ENCODE measurements at places on chromosomes 6 and 20.

- H3K36me3 ChIP-seq = no peaks in the 10 kb centered on the region
- no peaks in the 10 kb centered on the region for H3K27me3 ChIP-seq
- H3K4me1 ChIP-seq = no peaks in the 10 kb centered on the region
- DNase-seq = no peak
- no peak overlapping the region for H3K27ac ChIP-seq
Measured at GRCh38 chr6:114713690-114714089, 370.9 kb upstream of the HS3ST5 start.

- no peak for DNase-seq
- no peaks in the 10 kb centered on the region for H3K4me1 ChIP-seq
- H3K27ac ChIP-seq = no peak overlapping the region
- no peaks in the 10 kb centered on the region for H3K36me3 ChIP-seq
- H3K4me3 ChIP-seq = no peak overlapping the region
Measured at GRCh38 chr6:149168968-149169367, 148.5 kb upstream of the TAB2 start.

DNA sequence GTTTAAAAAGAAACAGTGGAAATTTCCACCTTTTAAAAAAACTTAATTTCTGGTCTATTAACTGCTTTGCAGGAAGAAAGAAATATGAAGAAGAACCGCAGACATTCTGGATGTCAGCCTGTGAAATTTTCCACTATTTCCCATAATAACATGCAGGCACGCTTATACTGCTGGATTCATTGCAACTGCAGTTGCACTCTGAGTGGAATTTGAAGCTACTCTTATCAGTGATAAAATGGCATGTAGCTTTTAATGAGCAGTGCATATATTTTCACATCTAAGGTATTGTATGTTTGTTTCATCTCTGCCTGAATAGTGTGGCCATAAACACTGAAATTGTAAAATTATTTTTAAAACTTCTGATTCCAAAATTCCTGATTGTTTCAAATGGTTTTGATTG, 28.2 kb downstream of the NCOA3 start:
- no peak overlapping the region for H3K27ac ChIP-seq
- H3K4me1 ChIP-seq = peaks cover 3% of the 10 kb centered on the region
- no peaks in the 10 kb centered on the region for H3K27me3 ChIP-seq
- peak; percentile 41 for DNase-seq

DNA sequence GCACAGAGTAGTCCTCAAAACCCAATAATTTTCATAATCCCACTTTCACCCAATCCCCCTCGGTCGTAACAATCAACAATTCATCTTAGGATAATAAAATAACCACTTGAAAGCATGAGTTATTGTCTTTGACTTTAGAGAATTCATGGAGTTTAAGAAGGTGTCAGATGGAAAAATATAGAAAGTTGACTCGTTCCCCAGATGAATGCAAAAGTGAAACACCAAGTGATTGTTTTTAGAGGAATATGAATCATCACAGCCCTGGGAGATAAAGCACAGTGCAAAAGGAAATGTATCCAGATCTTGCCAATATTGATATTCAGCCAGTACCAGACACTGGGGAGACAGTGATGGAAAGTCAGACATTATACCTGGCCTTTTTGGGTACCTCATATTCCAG, 860.5 kb downstream of the DHX35 start:
- H3K36me3 ChIP-seq = no peaks in the 10 kb centered on the region
- H3K27ac ChIP-seq = no peak overlapping the region
- H3K4me3 ChIP-seq = no peak overlapping the region
- H3K27me3 ChIP-seq = peaks cover 13% of the 10 kb centered on the region
- peak; percentile 42 for DNase-seq

GRCh38 chr6:121479486-121480098, 44.1 kb downstream of the GJA1 start:
- H3K4me3 ChIP-seq = no peak overlapping the region
- peaks cover 2% of the 10 kb centered on the region for H3K4me1 ChIP-seq
- H3K36me3 ChIP-seq = no peaks in the 10 kb centered on the region
- no peak overlapping the region for H3K27ac ChIP-seq

GRCh38 chr6:168785720-168786511, 344.9 kb downstream of the SMOC2 start:
- H3K4me3 ChIP-seq = no peak overlapping the region
- H3K4me1 ChIP-seq = no peaks in the 10 kb centered on the region

DNA sequence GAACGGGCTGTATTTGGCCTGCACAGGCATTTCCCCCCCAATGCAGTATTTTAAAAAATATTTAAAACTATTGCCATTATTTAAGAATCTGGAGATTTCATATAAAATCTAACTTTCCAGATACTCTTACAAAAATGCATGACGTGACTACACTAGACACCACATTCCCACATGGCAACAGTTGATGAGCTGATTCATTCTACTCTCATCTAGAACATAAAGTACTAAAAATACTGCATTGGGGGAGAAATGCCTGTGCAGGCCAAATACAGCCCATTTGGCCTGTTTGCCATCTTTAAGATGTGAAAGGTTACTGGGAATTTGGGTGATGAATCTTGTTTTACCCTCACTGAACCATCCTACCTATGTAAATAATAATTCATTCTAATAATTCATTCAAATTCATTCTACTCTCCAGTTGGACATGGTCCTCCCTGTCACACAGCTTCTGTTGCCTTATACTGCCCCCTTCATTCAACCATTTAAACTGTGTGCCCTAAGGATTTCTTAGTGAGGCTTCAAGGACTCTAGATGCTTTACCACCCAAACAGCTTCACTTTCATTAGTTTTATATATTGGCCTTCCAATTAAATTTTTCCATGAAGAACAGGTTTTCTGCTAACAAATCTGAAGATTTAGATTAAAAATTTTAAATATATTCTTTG, 6.9 kb upstream of the ZSCAN16 start:
- DNase-seq = no peak
- H3K27ac ChIP-seq = no peak overlapping the region
- H3K27me3 ChIP-seq = no peaks in the 10 kb centered on the region
- H3K36me3 ChIP-seq = peaks cover 29% of the 10 kb centered on the region
- no peak overlapping the region for H3K4me3 ChIP-seq

DNA sequence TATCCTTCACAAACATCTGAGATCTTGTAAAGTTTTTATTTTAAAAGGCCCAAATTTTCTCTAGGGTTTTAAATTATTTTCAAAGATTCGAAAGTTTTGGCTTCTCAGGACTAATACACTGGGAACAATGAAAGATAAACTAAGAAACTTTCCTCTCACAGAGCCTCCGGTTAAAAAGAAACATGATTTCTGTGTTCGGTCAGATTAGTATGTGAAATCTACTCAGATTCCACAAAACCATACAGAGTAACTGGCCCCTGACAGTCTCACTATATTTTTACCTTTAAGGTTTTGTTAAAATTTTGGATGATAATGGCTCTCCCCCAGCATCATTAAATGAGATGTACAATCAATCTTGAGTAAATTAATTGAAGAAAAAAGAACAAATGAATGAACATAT, 471.0 kb downstream of the COL12A1 start:
- H3K27ac ChIP-seq = no peak overlapping the region
- H3K27me3 ChIP-seq = no peaks in the 10 kb centered on the region
- H3K4me3 ChIP-seq = no peak overlapping the region
- no peak for DNase-seq

Data from IMR-90 (cell line).